Activated T-helper 1 cell treated with anti-CD3 and anti-CD28 coated beads, Interleukin-2, amount 50 U/mL, for 16 hours (primary cell): ENCODE measurements at places on chromosomes 3 and 15.

- no peak for DNase-seq
These were observed 88.9 kb upstream of the OSBPL11 start for GRCh38 chr3:125684199-125684598.

DNA sequence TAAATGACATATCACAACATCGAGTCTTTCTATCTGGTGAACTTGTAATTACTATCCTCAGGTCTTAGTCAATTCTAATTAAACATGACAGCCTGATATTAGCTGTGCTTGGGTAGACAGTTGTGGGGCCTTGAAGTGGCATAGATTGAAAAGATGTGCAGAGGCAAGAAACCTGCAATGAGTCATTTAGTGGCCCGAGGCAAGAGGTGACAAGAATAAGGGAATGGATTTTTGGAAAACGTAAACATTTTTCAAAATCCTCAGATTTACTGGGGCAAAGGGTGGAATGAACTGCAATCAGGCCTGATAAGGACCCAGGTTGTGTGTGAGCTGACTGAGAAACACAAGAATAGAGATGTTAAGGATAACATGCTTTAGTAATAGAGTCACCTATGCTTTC is 29.5 kb upstream of the ULK4 start:
- DNase-seq: no peak

DNA sequence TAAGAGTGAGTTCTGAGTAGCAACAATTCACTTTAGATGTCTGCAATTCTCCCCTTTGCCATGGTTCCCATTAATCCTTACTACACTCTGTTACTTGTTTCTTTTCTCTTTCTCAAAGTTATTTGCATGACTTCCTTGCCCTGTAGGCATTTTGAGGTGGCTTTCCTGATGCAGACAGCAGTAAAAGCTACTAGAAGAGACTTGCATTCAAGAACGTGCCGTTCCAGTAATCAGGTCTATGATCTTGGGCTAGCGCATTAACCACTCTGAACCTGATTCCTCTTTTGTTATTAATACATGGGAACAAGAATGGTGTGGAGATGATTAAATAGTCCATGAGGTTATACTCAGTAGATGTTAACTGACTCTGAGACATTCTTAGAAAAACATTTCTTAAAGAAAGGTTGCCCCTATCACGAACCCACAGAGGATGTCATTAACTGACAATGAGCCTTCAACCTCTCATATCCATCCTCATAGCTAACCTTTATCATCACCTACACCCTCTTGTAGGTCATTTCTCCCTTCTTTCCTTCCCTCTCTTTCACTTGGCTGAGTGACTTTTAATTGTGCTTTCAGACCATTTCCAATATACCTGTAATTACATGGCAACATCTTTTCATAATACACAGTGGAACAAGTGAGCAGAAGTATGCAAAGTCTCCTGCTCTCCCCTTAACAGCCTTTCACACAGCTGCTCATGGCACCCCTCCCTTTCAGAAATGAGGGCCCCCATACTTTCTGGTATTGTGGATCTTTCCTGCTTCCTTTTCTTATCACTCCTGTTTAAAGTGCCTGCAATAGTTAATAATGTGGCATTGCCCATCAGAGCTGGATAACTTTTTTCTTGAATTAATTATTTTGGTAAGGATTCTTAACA is 175.9 kb downstream of the CHST2 start:
- no peak for DNase-seq

GRCh38 chr15:25691544-25692430 is 171.3 kb downstream of the ATP10A start:
- DNase-seq: no peak

DNA sequence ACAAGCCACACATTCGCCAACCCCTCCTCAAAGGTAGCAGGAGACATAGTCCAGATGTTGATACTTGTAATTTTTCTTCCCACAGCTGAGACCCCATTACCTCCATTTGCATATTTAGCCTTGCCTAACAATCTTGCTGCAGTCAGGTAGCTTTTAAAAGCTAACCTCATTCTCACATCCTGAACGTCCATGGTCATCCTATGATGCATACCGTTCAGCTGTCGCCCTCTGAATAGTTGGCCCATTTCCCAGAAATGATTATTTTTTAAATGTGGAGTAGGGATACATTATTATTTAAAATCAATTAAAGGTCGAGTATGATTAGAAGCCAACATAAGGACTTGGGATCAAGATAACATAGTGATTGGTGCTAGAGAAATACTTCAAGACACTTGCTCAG is 165.0 kb downstream of the MEX3B start:
- DNase-seq: no peak

- no peak for DNase-seq
These were observed 1.6 kb downstream of the CDV3 start for GRCh38 chr3:133575086-133575485.

DNA sequence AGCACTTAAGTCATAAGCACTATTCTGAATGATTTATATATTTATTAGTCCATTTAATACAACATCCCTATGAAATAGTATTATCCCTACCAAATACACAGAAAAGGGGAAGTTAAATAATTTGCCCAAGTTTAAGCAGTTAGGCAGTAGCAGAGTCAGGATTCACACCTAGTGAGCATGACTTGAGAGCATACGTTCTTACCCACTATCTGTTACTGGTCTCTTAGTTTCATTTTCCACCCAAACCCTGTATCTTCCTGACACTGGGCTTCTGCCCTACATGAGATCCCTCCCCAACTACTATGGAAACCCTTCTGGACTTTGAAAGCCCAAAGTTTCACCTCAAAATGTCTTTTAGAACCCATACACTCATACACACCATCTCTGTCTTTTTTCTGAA is 4.4 kb upstream of the ATOSA start:
- DNase-seq: no peak

DNA sequence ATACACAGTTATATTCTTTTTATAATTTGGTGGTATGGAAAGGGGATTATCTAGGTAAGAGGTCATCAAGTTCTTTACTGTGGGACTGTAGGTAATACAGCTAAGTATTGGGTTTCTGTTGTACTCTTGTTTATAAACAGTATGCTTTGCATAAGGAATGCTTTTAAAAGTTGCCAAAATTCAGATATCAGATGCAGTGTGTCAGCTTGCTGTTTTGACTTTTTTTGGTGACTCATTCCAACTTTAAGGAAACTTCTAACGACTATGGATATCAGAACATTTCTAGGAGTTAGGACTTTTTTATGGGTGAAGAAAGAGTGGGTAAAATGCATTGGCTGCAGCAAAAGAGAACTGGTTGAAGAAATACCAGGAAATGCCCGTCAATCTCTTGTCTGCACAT is 2.8 kb downstream of the SCAANT1 start:
- no peak for DNase-seq

GRCh38 chr3:183868796-183869195 is 15.9 kb downstream of the PARL start:
- DNase-seq: no peak

DNA sequence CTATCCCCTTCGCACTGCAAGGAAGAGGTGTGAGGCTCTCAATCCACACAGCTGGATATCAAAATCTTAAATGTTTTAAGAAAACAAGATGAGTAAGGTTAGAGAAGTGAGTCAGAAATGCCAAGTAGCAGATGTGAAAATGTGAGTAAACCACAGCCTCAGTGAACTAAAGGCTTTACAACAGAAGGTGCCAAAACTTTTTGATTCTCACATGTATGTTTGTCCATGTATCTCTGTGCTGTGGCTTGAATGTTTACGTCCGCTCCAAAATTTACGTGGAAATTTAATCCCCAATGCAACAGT is 126.8 kb upstream of the PFN2 start:
- no peak for DNase-seq

DNA sequence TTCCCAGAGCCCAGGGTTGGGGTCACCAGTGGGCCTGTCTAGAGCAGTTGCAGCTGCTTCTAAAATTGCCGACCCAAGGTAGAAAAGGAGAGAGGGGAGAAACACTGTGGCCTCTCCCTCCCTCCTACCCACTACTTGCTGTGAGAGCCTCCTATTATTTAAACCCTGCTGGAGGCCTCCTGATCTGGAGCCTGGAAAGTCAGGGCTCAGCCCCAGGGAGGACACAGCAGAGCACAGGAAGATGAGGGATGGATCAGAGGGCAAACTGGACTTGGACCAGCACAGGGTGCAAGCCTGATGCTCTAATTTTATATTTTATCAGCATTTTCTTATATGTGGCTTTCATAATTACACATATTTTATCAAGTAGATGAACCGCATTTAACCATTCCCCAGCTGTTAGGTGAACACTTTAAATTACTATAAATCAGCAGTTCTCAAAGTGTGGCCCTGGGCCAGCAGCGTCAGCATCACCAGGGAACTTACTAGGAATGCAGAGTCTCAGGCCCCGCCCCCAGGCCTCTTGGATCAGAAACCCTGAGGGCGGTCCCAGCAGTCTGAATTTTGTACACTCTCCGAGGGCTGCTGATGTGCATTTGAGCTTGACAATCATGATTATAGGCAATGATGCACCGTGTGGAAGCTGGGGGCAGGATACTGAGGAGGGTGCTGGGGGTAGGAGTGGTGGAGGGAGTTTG is 26.7 kb downstream of the SMAD3 start:
- DNase-seq: no peak

GRCh38 chr3:52084216-52084945 is 28.0 kb upstream of the DUSP7 start:
- DNase-seq: no peak

GRCh38 chr15:98651036-98651481 is 2.7 kb downstream of the IGF1R start:
- DNase-seq: peak; percentile 3

DNA sequence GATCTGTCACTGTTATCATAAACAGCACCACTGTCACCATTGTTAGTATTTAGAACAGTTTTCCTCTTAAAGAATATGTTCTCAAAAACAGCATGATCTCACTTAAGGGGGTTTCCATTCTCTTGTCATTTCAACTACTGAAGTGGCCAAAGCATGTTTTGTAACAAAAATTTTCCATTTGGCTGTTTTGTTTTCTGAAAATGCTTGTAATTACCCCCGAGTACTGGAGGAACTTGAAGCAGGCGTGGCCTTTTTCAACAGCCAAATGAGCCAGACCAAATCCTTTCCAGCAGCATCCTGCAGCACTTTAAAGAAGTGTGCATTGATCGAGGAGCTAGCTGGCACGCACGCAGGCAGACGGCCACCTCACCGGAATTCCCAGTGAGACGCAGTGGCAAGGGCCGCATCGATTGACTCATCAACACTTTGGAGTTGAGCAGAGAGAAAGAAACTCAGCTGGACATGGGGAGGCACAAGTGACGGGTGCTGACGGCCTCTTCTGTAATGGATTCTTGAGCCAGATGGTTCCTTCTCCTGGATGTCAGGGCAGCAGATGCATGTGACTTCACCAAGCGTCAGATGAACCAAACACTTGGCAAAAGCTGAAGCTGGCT is 234.3 kb upstream of the IGF1R start:
- DNase-seq: no peak

DNA sequence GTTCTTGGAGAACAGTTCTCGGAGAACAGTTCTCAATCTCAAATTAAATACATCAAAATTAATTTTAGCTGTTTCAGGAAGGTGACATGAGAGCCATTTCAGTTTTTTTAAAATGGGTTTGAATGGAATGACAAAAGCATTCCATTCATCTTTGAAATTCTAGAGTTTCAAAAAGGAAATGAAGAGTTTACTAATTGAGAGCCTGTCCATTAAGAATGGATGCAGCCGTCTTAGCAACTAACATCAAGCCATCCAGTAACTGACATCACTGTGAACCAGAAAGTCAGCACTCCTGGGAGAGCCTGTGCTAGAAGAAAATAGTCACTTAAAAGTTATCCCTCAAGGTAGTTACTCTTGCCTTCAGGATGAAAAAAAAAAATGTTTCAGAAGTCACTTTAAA is 47.0 kb upstream of the FSTL1 start:
- DNase-seq: no peak

DNA sequence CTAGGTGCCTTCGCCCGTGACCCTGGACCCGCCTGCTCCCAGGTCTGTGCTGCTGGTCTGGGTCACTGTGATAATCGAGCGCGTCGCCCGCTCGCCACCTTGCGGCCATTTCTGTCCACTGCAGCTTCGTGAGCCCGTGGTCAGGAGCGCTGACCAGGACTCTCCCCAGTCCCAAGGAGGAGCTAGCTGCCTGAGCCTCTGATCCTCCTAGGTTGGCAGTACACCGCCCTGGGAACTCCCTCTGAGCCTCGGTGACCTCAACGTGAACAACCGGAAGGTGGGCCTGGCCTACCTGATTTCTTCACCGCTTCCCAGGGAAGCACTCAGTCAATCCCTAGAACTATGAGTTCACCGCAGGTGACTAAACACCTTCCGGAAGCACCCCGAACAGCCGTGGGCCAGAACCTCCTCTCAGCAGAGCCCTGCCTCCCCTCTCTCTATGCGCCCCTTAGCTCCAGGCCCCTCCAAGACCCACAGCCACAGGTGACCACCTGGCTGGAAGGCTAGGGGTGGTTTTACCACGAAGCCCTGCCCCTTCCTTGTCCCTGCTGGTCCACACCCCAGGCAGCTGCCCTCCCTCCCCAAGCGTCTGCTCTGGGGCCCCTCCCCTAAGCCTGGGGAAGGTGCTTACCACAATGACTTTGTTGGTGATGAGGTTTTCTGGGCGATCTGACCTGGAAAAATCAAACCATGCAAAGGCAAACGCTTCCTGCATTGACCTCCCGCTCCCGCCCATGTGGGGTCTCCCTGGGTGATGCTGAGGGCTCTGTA is 9.7 kb downstream of the PLA2G4D start:
- DNase-seq: no peak

- no peak for DNase-seq
These were observed 17.4 kb downstream of the NBEAL2 start for GRCh38 chr3:46996689-46997452.

DNA sequence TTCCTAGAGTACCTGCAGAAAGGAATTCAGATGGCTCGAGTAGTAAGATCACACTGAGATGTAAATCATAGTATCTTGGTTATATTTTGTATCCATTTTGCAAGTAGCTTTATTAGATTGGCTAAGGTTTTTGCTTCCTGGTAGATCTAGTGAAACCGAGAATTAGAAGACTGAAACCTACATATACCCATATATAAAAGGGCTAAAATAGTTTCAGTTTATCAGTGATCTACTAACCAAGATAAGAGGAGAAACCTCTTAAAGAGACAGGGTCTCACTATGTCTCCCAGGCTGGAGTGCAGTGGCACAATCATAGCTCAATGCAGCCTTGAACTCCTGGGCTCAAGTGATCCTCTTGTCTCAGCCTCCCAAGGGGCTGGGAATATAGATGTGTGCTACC is 135.3 kb downstream of the PCCB start:
- no peak for DNase-seq

- peak; percentile 54 for DNase-seq
These were observed 28.8 kb upstream of the UBL7 start for GRCh38 chr15:74489518-74490338.
